CD4-positive, alpha-beta T cell treated with Interleukin-6 at 100 ng/mL for 8 hours (primary cell): ENCODE measurements at places on chromosomes 4 and X.
A peak's percentile ranks its signal among the peaks of the same experiment; 100 is the strongest.

- DNase-seq, result no peak
Observed at GRCh38 chrX:5145957-5146356, 1082.7 kb downstream of the NLGN4X start.

DNA sequence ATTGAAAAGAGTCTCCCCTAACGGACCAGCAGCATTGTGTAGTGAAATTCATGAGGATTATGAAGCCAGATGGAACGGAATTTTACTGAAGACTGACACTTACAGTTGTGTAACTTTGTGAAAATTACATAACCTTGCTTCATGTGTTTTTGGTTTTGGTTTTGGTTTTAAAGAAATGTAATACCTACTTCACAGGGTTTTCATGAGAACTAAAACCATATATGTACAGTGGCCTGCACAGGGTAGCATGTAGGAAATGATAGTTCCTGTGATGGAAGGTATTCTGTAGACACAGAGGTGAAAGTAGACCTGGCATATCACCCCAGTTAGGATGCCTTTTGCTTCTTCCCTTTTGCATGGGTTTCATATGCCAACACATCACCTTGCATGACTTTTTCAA, 247.0 kb downstream of the BANK1 start:
- DNase-seq, result no peak

DNA sequence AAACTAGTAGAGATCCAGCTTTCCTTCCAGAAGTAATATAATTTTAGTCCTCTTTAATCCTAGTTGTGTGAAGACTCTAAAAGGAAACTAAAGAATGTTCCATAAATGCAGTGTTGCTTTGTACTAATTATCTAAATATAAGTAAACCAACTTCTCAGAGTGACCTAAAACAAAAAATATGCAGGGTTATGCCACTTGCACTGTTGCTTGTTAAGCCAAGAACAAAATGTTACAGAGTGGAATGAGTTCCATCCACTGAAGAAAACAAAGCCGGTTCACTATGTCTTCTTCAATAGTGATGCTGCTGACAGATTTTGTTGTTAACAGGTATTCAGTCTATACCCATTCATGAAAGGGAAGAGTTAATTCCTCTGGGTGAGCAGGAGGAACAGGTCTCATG, 252.0 kb upstream of the DIAPH2 start:
- DNase-seq, result no peak

DNA sequence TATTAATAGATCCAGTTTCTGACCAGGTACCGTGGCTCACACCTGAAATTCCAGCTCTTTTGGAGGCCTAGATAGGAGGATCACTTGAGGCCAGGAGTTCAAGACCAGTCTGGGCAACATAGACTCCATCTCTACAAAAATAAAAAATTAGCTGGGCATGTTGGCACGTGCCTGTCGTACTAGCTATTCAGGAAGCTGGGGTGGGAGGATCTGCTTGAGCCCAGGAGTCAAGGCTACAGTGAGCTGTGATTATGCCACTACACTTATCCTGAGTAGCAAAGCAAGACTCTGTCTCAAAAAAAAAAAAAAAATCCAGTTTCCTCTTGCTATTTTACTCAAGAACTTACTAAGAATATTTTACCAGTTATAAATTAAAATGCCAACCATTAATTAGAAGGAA, 91.7 kb downstream of the SLC10A6 start:
- DNase-seq, result no peak

DNA sequence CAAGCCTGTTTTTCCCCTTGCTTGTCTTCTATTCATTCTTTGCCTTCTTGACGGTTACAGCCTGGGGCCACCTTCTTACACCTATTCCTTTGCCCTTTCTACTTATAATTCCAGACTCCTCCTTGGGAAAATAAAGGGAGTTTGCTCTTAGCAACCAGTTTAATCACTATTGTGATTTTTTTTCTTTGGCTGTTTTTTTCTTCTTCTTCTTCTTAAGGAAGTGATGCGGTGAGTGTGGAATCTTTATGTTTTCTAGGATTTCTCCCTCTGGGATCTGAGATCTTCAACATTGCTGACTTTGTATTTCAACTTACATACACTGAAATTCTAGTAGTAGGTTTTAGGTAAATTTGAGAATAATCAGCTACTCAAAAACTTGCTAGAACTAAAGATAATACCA, 1.1 kb upstream of the KLHL13 start:
- no peak for DNase-seq

GRCh38 chr4:42855779-42856178, 36.7 kb upstream of the GRXCR1 start:
- no peak for DNase-seq

- DNase-seq, result no peak
Observed at GRCh38 chr4:31741326-31741725, 1021.2 kb downstream of the PCDH7 start.

- DNase-seq, result no peak
Observed at GRCh38 chr4:98377559-98377958, 116.4 kb downstream of the RAP1GDS1 start.

DNA sequence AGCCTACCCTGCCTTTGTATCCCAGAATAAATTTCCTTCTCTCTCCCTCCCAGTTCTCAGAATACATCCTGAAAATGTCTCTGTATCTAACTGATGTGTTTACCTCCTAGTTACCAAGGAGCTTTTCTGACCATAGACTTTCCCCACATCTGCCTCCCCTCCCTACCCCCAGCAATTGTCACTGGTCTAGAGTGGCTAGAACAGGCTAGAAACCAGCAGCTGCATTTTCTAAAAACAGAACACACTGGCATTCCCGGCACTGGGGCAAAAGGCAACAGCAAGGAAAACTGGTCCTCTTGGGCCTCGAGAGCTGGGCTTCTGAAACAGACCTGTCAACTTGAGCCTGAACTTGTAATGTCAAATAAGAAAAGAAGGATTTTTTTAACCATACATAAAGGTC, 16.4 kb downstream of the TASL start:
- no peak for DNase-seq

DNA sequence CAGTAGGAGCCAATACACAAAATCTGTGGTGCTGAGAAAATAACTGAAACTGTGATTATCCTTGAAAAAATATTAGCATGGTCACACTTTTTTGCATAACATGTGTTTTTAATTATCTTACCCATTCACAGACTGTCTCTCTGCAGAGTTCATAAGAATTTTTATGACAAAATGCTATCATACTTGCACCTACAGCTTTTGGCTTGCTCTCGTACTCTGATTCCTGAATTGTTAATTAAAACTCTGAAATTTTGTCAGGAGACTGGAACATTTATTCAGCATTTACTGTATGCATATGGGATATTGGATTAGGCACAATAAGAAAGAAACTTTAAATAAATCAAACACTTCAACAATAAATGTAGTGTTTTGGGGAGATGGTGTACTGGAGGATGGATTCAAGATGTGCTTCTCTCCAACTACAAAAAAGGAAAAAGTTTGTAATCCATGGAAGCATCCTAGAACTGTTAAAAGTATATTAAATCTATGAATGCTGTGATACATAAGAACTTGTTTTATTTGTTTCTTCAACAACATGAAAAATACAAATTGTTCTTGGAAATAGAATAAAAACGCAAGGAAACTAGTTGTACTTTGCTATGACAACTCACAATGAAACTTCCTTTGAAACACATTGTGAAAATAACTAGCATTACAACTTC, 260.5 kb downstream of the SPATA18 start:
- no peak for DNase-seq

DNA sequence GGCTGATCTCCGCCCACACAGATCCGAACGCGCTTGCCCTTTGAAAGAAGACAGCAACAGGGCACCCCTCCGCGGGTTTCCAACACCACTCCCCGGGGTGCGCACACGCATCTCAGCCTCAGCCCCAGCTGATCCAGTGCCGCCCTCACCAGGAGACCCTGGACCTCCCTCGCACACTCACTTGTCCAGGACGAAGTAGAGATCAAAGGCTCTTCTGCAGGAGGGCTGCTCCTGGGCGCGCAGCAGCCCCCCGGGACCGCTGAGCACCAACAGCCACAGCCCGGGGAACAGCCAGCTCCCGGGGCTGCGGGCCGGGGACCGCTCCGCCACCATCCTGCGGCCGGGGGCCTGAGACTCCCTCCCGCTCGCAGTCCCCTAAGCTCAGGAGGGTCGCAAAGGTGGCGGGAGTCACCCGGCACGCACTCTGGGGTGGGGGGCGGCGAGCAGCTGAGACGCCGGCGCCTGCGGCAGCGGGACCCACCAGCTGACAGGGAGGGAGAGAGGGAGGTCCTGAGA, 743 bp downstream of the ANTXR2 start:
- DNase-seq, result peak; percentile 41

DNA sequence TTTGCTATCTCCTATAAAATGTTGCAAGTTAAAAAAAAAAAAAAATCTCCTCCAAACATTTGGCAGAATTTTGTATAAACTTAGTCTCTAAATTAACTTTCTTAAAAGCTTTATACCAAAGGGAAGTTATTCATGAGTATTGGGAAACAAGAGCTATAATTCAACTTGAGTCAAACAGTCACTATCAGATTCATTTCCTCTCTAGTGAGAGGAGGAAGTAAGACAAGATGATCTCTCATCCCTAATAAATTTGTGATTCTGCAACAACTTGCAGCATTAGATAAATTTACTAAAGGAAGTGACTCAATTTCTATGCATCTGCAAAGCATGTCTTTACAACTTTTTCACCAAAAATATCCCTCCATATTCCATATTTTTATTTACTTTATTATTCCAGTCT, 135.4 kb upstream of the GNPDA2 start:
- no peak for DNase-seq

- no peak for DNase-seq
Observed at GRCh38 chr4:79661196-79661595, 253.2 kb upstream of the GK2 start.

DNA sequence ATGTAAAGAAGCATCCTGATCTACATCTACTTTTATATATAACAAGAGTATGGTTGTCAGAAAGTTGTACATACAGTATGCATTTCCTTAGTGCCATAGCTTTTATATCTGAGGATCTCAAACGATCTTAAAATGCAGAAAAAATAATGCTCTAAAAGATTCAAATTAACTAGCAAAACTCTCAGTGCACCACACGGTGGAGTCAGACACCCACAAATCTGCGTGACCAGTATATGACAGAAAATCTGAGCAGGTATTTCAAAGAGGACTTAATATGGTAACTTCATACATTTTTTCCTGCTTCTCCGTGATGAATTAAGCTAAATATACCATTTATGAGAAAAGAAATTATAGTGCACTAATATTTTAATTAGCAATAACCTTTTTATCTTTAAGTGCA, 803.0 kb downstream of the DMD start:
- no peak for DNase-seq

GRCh38 chr4:163415668-163416067, 57.9 kb downstream of the TKTL2 start:
- DNase-seq, result no peak

- DNase-seq, result no peak
Observed at GRCh38 chrX:135191838-135192237, 20.6 kb upstream of the CT55 start.

DNA sequence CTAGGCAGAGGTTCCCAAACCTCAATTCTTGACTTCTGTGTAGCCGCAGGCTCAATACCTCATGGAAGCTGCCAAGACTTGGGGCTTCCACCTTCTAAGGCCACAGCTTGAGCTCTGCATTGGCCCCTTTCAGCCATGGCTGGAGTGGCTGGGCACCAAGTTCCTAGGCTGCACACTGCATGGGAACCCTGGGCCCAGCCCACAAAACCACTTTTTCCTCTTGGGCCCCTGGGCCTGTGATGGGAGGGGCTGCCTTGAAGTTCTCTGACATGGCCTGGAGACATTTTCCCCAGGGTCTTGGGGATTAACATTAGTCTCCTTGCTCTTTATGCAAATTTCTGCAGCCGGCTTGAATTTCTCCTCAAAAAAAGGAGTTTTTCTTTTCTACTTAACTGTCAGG, 14.0 kb upstream of the LOC101059915 start:
- DNase-seq, result no peak

- DNase-seq, result no peak
Observed at GRCh38 chr4:114758066-114758465, 159.5 kb downstream of the UGT8 start.

- DNase-seq, result no peak
Observed at GRCh38 chr4:113302051-113302450, 252.6 kb downstream of the ANK2 start.

DNA sequence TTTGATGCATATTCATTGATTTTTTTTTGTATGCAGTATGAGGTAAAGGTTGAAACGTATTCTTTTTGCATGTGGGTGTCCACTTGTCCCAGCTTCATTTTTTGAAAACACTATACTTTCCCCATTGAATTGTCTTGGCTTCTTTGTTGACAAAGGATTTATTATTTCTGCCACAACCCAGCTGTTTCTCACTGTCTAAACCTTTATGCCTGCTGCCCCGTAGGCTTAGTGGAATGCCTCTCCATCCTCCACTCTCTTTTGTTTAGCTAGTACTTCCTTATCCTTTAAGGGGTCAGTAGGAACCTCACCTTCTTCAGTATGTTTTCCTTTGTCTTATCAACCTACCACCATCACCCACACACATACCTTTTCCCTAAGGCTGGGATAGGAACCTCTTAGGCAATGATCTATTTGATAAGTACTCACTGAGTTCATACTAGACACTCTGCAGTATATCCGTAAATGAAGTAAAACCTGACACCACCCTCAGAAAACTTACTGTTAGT, 8.5 kb downstream of the FMR1 start:
- DNase-seq, result no peak

- no peak for DNase-seq
Observed at GRCh38 chr4:67674098-67674497, 26.9 kb downstream of the UBA6 start.

GRCh38 chr4:173652283-173652931, 122.4 kb upstream of the HAND2 start:
- DNase-seq, result no peak

DNA sequence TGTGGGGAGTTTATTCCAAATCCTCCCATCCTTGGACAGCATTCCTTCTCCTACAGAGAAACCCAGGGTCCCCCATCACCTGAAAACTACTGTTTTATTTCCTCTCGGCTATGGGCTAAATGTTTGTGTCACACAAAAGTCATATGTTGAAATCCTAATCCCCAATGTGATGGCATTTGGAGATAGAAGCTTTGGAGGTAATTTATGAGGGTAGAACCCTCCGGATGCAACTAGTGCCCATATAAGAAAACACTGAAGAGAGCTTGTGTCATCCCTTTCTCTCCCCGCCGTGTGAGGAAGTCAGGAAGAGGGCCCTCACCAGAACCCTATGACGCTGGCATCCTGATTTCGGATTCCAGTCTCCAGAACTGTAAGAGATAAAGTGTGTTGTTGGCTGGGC, 127.8 kb upstream of the NOCT start:
- no peak for DNase-seq

GRCh38 chrX:15848576-15848975, 6.0 kb downstream of the AP1S2 start:
- DNase-seq, result no peak

DNA sequence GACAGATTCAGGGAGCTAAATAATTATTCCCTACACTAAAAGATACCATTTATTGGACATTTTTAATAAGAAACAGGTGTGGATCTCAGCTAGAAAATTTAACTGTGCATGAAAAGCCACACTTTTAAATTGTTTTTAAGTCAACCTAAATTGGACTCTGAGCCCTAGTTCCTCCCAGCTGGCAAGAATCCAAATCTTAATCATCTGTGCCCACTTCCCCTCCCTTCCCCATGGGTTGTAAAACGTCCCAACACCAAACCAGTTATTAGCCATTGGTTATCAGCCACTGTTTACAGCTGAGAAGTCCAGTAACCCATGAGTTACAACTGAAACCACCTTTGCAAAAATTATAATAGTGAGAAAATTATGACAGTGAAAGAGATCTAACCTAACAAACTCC, 125.6 kb upstream of the S100G start:
- DNase-seq, result no peak

- DNase-seq, result no peak
Observed at GRCh38 chr4:109171070-109171469, 131.4 kb downstream of the COL25A1 start.
